ENCODE measurements at places on chromosomes 12 and 14. TPM values are rescaled to one million over a fixed set of nuclear protein-coding genes. Genes with fewer than 3 reads are reported as not detected.

OR10AD1 gene
- total RNA-seq: not detected

HNRNPC gene
- 460 TPM for total RNA-seq

ACACB gene
- total RNA-seq: 18.5 TPM

MGP gene
- total RNA-seq: not detected

HIGD1C gene
- not detected for total RNA-seq
